ENCODE measurements at places on chromosomes 11 and 22.

DNA sequence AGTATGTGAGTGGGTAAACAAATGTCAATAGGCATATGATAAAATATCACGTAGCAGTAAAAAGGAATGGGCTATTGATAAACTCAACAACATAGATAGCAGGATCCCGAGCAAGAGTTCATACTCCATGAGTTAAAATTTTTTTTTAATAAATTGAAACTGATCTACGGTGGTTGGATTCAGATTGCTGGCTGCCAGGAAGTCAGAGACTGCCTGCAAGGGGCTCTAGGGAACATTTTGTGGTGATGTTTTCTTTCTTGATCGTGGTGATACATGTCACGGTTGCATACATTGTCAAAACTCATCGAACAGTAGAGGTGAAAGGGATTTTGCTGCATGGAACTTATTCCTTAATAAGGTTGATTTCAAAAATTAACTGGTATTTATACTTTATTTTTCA, 62.6 kb upstream of the WNT7B start:
- no peak for DNase-seq

GRCh38 chr11:74471668-74472429, 4.5 kb upstream of the KCNE3 start:
- DNase-seq: no peak

- no peak for DNase-seq
These were observed 6.0 kb downstream of the OSM start for GRCh38 chr22:30260682-30261081.

DNA sequence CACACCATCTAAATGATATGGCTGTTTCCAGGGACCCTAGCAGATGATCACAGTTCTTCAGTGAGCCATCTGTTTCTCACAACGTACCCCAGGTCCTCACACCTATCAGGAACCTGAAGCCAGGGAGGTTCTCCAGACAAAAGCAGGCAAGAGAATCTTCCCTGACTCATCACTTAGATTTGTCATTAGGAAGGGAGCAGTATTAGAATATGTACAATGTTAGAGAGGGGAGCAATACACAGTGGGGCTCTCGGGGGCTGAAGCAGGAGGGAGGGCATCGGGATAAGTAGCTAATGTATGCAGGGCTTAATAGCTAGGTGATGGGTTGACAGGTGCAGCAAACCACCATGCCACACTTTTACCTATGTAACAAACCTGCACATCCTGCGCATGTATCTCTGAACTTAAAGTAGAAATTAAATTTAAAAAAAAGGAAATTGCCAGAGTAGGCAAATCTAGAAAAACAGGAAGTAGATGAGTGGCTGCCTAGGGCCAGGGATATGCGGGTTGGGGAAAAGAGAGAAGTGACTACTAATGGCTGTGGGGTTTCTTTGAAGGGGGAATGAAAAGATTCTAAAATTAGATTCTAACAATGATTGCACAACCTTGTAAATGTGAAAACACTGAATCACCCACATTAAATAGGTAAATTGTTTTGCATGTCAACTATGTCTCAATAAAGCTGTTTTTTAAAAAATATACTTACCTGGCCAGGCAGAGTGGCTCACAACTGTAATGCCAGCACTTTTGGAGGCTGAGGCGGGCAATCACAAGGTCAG, 14.4 kb downstream of the C22orf42 start:
- DNase-seq: no peak

DNA sequence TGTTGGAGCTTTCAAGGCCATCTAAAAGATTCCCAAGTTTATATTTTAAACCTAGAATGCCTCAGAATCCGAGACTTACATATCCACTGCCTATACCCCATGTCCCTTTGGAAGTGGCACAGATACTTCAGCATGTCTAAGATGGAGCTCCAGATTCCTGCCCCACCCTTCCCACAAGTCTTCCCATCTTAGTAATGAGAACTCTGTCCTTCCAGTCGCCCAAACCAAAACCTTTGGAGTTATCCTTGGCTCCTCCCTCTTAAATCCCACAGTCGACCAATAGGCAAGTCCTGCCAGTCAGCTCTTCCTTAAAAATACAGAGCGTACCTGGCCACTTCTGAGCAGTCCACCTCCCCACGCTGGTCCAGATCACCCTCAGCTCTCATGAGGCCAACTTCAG, 4.3 kb downstream of the POLD4 start:
- DNase-seq: no peak

GRCh38 chr11:36257351-36257750, 31.9 kb downstream of the COMMD9 start:
- no peak for DNase-seq

GRCh38 chr11:128731041-128731663, 37.3 kb downstream of the FLI1 start:
- no peak for DNase-seq

DNA sequence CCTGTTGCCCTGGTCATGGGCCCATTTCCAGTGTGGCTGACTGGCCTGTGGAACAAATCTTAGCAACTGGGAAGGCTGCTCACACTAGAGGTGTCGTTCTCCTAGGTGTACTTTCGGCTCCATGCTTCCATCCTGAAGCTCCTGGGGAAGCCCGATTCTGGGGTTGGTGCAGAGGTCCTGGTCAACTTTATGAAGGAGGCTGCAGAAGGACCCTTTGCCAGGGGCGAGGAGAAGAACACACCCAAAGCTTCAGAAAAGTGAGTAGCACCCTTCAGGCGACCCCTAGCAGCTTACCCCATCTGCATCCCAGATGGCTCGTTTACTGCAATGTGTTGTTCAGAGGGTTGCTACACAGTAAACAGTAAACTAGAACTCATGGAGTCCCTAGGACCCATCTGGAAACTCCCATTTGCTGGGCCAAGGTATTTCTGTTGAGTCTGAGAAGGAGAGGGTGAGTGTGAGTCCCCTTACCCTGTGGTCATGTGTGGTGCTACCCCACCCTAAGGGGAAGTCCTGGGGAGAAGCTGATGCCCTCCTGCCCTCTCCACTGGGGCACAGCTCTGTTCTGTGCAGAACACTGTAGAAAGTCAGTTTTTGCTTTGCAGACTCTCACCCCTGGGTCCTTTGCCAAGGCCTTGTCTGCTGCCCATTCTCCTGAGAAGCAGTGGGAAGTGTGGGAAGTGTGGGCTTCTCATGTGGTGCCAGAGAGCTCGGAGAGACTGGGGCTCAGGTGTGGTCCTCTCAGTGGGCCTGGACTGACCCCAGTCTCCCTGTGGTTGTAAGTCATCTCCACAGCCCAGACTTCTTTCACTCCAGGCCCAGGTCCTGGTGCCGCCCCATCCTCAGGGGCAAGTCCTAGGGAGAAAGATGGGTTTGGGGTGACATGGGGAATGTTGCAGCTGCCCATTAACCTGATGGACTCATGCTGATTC, 85.0 kb downstream of the CABIN1 start:
- no peak for DNase-seq

DNA sequence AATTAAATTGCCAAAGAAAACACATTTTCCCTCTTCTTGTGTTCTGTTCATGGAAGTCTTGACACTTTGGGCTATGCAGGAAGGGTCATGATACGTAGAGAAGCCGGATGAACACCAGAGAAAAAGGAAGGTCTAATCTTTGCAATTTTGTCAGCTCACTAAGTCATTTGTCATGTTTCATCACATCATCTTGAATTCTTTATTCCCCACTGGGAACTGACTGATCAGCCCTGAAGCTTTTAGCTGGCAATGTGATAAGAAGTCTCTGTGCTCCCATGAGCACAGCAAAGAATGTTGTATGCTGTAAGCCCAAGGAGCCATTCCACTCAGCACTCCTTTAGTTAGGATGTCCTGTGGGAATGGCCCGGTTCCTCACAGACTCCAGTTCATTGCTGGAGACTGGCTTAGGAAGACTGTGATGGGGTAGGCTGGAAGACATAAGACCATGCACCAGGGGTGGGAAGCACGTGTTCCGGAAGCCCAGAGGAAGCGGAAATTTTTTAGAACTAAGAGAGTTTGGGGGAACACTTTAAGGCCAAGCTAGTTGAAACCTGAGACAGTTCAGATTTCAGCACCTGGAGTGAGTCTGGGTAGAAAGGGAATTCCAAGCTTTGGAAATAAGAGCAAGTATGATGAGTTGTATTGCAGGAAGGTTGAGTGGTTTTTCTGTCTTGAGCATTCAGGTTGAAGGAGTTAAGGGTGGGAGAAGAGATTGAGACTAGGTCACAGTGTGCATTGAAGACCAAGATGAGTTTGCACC, 306.7 kb upstream of the MTNR1B start:
- DNase-seq: no peak

GRCh38 chr11:23399995-23400394, 539.7 kb upstream of the CCDC179 start:
- DNase-seq: no peak

DNA sequence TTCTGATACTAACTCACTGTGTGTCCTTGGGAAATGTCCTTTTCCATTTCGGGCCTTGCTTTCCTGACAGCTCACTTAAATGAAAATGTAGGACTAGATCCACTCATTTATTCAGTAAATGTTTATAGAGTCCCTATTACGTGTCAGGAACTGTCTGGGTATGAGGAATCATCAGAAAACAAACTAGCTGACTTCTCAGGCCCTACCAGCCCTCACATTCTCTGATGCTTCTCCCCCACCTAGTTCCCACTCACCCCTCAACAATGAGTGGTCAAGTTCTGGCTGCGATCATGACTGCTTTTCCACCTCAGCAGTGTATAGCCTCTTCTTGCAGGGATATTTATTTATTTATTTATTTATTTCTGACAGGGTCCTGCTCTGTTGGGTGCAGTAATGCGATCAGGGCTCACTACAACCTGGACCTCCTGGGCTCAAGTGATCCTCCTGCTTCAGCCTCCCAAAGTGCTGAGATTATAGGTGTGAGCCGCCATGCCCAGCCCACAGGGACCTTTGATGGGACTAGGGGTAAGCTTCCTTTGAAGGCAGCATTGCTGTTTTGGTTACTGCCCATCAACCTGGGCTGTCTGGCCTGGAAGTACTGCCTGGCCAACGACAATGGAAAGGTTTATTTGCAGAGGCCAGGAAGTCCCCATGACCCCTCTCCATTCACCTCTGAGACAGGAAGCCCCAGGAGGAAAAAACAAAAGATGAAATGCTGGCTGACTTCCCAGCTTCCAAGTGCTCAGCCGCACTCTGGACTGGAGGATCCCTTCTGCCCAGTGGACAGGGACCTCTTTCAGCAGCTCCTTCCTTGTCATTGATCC, 33.1 kb upstream of the POLD3 start:
- DNase-seq: no peak

GRCh38 chr11:27076121-27076589, 35.5 kb downstream of the BBOX1 start:
- DNase-seq: no peak

- DNase-seq: no peak
These were observed 25.4 kb upstream of the SMTN start for GRCh38 chr22:31055635-31056159.

- DNase-seq: no peak
These were observed 96.0 kb downstream of the TRPC6 start for GRCh38 chr11:101487775-101488174.

DNA sequence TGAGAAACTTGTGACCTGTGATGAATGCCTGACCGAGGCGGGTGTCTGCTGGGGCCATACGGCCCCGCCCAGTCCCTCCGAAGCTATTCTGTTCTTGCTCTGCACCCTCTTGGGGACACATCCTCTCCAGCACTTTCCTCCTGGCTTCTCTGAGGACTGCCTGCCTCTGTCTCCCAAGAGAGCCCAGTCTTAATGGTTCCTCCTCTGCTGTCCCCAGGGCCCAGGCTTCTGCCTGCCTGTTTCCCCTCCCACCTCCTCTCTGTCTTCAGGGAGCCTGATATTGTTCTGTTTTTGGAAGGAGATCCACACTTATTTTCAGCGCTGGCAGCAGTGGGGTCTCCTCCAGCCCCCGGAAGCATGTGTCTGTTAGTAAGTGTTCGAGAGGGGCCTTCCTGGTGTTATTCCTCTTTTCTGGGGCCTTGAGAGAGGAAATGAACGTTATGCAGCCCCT, 18.7 kb downstream of the SYNGR1 start:
- no peak for DNase-seq

DNA sequence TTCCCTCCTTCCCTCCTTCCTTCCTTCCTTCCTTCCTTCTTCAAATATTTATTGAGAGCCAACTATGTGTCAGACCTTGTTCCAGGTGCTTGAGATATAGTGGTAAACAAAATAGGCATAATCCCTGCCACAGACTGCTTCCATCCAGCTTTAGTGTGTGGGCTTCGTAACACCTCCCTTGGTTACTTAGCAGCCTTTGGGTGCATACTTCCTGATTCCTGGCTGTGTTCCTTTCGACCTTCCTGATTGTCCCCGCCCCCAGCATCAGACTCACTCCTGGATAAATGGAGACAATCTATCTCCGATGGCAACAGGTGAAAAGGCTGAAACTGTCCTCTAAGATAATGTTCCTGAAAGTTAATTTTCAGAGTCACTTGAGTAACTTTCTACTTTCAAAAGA, 13.5 kb downstream of the CCDC81 start:
- DNase-seq: no peak

GRCh38 chr11:93997741-93998140, 23.4 kb upstream of the HEPHL1 start:
- no peak for DNase-seq

DNA sequence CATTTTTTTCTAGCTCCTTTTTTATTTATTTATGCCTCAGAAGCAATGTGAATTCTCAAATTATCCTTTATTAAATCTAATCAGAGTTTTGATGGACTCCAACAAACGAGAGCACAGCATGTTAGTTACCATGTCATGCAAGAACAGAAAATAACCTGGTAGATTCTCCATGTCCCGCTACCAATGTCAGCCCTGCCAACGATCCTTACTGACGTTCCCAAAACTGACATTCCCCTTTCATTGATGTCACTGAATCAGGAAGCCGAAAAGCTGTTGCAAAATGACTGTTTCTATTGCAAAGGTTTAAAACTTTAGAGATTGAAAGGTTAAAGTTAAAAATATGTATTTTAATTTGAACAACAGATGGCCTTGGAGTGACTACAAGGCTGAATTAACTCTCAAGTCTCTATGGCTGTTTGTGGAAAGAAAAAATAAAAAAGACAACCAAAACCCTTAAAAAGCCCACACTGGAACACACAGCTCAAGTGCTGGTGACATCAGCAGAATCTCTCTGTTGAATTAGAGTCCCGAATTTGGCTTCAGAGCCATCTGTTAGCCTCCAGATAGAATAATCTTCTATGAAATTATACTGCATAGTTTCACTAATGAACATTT, 96.8 kb downstream of the BDNF start:
- no peak for DNase-seq

DNA sequence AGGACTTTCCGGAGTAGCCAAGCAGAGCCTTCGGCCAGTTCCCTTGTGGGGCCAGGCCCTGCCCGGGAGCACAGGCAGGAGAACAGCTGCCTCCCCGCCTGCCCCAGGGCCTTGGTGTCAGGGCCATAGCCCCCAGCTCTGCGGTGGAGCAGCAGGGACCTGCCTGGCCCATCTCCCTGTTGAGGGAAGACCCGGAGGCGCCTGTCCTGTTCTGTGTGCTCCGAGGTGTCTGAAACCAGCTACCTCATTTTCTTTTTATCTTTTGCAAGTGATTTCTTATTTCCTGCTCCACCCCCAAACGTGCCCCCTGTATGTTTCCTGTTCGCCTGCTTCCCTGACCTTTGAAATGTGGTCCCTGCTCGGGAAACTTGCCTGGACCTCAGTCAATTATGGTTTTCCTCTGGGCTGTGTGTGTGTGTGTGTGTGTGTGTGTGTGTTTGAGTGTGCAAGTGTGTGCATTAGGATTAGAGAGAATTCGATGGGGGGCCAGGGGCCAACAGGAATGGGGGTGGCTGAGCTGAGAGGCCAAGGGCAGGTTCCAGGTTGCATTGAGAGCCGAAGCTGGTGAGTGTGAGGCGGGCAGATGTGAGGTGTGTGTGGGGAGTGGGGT, 19.1 kb downstream of the LRP5 start:
- DNase-seq: no peak
